NCI-H460 (cell line): ENCODE measurements at places on chromosomes 4 and X.
A peak's percentile ranks its signal among the peaks of the same experiment; 100 is the strongest.

- no peak for DNase-seq
Measured at GRCh38 chrX:39777623-39778025, 320.1 kb downstream of the BCOR start.

GRCh38 chr4:79184476-79184875 lies 141.4 kb downstream of the NAA11 start:
- DNase-seq = no peak

GRCh38 chr4:71498002-71498401 lies 159.2 kb downstream of the SLC4A4 start:
- DNase-seq = no peak

DNA sequence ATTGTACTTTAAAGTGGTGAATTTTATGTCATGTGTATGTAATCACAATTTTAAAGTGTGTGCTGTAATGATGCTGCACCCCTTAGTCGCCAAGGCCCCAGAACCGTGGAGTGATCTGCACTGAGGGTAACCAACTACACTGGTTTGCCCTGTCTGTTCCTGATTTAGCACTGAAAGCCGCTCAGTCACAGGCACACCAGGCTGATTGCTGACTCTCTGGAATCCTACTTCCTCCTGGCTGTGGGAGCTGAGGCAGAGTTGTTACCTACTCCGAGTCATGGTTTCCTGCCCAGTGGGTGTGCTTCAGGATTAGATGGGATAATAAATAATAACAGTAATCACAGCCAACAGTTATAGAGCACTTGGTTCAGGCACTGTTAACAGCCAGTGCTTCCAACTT lies 645.4 kb downstream of the BCOR start:
- no peak for DNase-seq

DNA sequence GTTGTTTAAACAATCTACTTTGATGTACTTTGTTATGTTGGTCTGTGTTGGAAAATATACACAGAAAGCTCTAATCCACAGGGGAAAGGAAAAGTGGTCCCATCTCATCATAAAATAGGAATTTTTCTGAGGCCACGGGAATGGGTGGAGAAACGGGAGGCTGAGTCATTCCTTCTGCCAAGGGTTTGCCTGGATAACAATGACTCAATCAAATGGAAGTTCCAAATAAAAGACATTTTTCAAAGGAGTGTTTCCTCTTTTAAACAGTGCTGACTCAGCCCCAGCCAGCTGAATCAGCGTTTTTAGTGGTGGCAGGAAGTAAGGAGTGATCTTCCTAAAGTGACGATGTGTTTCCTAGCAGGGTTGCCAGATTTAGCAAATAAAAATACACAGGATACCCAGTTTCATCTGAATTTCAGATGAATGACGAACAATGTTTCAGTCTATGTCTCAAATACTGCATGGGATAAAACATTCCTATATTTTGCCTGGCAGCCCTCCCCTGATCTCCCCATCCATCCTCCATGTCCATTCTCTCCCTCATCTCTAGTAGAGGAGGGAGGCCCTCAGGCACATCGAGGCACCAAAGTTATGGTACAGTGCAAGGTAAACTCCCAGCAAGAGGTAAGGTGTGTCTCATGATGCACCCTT lies 345.4 kb upstream of the GATB start:
- DNase-seq = peak; percentile 36

- no peak for DNase-seq
Measured at GRCh38 chr4:40506492-40506891, 123.2 kb downstream of the RBM47 start.

DNA sequence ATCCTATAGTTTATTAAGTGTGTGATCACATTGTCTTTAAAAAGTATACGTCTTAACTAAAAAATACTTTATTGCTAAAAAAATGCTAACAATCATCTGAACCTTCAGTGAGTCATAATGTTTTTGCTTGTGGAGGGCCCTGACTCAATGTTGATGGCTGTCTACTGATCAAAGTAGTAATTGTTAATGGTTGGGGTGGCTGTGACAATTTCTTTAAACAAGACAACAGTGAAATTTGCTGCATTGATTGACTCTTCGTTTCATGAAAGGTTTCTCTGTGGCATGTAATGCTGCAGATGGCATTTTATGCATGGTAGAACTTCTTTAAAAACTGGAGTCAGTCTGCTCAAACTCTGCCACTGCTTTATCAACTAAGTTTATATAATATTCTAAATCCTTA lies 101.4 kb upstream of the IL15 start:
- no peak for DNase-seq

DNA sequence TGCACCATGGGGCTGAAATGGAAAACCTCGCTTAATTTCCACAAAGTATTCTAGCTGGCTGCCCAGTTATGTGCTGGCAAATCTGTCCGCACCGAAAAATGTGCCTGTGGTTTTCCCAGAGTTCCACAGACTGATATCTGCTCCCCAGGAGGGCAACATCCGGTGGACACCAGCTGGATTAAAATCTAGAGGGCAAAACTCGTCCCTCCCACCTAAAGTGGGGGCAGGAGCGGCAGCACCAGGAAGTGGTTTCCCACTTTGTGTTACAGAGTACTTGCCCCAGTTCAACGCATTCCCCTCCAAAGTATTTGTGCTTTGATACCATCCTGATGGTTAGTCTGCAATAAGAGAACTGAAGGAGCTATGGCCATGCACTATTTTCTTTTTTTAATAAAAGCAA lies 187.6 kb downstream of the TSPAN5 start:
- DNase-seq = no peak

DNA sequence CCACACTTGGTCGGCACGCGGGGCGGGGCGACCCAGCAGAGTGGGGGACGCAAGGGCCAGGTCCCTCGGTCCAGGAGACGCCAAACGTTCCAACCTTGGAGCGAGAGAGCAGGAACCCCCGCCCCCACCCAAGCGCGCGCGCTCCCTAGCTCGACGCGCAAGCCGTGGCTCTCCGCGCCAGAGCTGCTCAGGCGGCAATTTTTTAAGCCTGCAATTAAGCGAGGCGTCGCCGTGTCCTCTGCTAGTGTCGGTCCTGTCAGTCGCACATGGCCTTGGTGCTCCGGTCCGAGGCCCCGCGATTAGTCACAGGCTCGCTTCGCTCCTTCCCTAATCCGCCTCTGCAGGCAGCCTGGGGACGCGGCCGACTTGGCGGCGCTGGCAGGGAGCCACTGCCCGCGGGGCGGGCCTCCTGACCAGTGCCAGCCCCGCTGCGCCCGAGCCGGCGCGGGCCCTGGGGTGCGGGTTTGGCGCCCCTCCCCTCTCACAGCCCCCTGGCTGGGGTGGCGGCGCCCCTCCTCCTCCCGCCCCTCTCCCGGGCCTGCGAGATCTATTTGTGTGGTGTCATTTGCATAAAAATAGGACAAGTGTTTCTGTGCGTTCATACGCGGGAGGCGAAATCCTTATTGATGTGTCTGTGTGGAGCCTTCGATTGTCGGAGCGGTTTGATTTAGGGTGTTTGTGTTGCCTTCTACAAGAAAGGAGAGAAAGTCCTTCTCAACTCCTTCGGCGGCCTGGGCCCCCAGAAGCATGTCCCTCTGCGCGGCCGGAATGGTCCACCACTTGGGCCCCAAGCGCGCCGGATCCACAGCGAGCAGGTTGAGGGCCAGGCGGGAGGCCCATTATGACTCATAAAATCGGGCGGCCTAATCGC lies 9.8 kb upstream of the BCOR start:
- DNase-seq = peak; percentile 45

GRCh38 chr4:33268776-33269175 lies 2548.6 kb downstream of the PCDH7 start:
- no peak for DNase-seq

GRCh38 chr4:189613207-189613606 lies 327.5 kb upstream of the FRG1 start:
- DNase-seq = no peak
